ENCODE measurements at places on chromosomes 11 and 22.

DNA sequence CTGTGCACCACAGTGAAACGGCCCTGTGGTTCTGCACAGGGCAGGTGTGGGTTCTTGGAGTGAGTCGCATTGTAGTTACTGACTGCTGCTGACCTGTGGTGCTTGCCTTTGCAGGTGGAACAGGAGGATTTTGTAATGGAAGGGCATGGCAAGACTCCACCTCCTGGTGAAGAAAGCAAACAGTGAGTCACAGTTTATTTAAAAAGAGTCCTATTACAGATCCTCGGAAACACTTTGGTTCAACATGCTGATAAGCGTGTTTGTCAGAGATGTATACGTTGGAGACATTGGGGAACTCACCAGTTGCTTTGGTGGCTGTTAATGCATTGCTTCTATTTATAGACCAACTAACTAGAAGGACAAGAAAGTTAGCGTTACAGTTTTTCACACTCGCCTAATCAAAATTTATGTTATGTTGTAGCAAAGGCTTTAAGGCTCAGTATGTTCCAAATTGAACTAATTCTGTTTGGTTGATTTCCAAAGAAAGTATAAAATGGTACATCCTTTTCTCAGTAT is 21.7 kb upstream of the TNRC6B start:
- DNase-seq: no peak

DNA sequence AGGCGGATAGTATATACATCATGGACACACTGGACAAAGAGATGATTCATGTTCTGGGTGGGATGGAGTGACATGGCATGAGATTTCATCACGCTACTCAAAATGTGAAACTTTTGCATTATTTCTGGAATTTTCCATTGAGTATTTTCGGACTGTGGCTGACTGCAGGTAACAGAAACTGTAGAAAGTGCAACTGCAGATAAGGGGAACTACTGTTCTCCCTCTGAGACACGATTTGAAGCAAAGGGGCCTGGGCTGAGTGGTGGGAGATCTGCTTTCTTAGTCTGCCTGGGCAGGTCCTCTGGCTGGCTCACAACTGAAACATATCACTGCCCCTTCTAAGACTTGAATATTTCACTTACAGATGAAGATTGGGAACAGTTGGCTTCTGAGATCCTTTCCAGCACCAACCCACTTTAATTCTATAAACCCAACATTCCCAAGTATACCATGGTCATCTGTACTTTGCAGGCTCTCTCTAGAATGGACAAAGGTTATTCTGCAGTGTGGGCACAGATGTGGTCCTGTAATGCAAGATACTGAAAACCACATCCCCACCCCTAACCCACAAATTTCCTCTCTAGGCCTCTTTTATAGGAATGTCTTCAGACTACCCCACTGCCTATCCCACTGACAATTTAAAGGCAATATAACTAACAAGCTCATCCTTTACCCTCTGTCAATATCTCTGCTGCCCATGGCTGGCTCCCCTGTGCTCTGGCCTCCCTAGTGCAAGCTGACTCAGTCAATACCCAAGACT is 121.1 kb downstream of the KCNC1 start:
- DNase-seq: no peak

DNA sequence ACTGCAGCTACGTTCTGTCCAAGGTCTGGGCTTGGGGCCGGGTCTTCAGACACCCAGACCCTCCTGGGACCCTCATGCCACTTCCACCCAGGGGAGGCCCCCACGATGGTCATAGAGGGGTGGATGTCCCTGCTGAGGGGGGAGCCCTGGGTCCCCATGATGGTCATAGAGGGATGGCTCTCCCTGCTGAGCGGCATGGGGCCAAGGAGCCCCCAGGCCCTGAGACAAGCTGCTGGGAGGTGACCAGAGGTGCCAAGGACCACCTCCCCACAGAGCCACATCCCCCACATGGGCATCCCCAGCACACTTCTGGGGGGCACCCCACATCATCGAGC is 7.2 kb downstream of the MUC5B start:
- no peak for DNase-seq

DNA sequence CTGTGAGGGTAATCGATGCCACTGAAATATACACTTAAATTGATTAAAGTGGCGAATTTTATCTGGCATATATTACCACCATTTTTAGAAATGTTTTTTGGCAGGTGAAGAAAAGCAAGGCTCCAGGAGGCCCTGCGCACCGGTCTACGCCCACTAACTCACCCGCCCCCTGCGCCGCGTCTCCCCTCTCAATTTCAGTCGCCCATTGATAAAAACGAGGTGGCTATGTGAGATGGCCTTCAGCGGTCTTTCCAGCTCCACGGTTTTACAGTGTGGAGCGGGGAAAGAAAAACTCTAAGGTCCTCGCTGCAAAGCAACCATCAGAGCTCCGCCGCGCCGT is 602 bp upstream of the AQP11 start:
- DNase-seq: no peak

- DNase-seq: no peak
These were observed 12.7 kb downstream of the DUSP8 start for GRCh38 chr11:1559111-1559951.

DNA sequence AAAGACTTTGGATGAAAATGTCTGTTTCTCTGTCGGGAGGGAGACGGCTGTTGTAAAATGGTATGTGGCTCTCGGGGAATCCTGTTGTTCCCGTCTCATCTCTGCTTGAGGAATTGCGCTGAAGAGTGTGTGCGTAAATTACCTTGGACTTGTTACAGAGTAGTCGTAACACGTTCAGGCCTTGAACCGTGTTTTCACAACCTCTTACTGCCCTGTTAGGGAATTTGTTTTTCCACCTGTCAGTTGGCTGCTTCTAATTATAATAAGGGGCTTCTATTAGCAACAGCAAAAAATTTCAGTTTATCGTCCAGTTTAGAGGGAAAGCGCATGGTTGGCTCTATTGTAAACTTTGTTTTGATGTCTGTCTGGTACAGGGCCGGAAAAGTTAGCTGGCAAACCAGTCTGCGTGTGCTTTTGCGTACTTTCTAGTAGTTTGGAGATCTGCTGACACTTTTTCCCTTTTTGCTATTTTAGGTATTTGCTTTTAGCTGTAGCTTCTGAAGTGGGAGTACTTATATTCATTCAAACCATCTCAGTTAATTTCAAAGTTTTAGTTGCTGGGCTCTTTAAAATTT is 1.5 kb downstream of the HIPK3 start:
- DNase-seq: no peak

GRCh38 chr11:73227571-73228211 is 9.6 kb downstream of the P2RY2 start:
- DNase-seq: no peak

DNA sequence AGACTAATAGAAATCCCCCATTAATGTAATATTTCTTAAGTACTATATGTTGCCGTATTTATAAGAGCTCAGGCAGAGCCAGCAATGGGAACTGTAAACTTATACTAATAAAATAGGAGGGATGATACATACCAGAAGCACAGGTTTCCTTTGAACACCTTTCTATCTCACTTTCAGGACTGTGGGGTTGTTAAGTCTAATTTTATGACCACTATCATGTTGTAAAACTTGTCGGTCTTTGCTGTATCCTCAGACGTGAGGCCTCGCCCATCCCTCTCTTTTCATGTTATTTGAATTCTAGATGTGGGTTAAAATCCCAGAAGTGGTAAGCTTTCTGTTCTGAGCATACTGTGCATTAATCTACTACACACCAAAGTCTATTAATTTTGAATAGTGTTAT is 1083.5 kb upstream of the TENM4 start:
- no peak for DNase-seq

GRCh38 chr11:19199048-19199447 is 2.7 kb downstream of the CSRP3 start:
- no peak for DNase-seq

- DNase-seq: no peak
These were observed 89.3 kb downstream of the PRR5L start for GRCh38 chr11:36385121-36385970.

- DNase-seq: no peak
These were observed 47.5 kb upstream of the SPATA19 start for GRCh38 chr11:133892584-133893380.

GRCh38 chr11:73187854-73188253 is 30.2 kb upstream of the P2RY2 start:
- DNase-seq: no peak

GRCh38 chr22:29810216-29810615 is 27.9 kb downstream of the ASCC2 start:
- no peak for DNase-seq

- DNase-seq: no peak
These were observed 38.3 kb downstream of the PDE2A start for GRCh38 chr11:72635933-72636332.

DNA sequence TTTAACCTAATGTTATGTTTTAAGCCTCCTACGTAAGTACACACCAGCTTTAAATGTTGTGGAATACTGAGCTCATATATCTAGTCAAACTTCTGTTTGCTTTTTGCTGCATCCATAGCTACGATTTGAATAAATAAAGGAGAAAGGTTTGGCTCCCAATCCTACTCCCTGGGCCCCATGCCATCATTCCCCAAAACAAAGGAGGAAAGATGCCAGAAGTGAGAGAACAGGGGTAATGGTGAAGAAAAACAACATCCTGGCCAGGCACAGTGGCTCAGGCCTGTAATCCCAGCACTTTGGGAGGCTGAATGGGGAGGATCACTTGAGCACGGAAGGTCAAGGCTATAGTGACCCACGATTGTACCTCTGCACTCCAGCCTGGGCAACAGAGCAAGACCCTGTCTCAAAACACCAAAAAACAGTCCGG is 26.5 kb downstream of the SCGB1A1 start:
- DNase-seq: no peak

Measured in CD8-positive, alpha-beta memory T cell (primary cell).